Jurkat, Clone E6-1 (cell line): ENCODE measurements at places on chromosomes 4 and X.

DNA sequence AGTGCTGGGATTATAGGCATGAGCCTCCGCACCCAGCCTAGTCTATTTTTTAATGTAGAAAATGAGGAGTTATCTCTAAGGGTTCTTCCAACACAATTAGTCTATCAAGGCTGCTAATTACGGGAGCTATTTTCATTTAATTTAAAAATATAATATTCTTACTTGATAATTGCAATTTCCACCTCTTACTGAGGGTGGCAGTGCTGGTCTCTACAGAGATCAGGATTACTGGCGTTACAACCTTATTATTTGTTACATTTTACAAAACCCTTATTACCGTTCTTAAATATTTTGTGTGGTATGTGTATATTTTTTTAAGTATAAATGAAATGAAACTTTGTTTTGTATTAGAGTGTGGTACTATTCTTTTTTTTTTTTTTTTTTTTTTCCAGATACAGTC, 17.6 kb upstream of the GK start:
- DNase-seq, result no peak

- DNase-seq, result no peak
These were observed 24.2 kb upstream of the IRF2 start for GRCh38 chr4:184498598-184498997.

DNA sequence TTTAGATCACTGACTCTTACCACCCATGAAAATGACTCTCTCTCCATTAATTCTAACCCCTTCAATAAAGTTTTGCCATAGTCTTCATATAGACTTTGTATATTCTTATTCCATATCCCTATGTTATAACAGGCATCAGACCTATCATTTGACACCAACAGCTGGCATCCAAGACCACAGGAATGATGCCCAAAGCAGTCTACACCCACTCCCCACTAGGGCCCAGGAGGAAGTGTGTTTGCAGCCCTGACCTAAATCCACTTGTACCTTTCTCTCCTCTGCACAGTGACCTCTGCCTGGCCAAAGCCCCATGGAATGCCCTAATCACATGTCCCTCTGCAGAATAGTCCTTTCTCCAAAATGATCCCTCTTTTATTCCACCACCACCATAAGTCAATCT, 219.2 kb downstream of the CBR4 start:
- DNase-seq, result no peak

- DNase-seq, result no peak
These were observed 1743.0 kb upstream of the TENM3 start for GRCh38 chr4:180500154-180500553.

DNA sequence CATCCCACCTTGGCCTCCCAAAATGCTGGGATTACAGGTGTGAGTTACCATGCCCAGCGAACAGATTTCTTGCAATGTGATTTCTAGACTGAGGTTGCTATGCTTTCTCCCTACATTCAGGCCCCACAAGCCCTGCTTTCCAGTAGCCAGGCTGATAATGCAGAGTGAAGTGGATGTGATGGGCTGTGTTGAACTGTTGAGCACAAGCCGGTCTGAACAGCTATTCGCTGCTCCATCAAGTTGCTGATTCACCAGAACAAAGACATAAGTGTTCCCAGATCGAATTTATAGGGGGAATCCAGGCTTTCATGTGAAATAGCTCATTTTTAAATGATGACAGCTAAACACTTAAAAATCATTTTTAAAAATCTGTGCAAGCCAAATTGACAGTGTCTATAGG, 8.0 kb downstream of the NIPAL1 start:
- no peak for DNase-seq

GRCh38 chrX:14801136-14801535, 71.7 kb downstream of the FANCB start:
- no peak for DNase-seq

DNA sequence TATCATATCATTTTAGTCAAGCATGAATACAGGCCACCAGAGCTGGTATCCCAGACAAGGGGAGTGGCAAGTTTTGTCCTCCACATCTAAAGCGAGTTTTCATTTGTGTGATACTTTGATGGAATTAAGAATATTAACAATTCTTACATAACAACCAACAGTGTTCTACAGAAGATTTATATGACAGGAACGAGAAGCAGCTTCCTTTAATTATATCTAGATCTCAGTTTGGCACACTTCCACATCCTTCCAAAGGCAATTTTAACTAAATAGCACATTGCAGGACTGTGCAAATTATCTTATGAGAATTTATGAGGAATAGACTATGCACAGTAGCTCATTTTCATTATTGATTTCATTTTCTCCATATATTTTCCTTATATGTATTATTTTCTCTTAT, 121.2 kb upstream of the GUCY1A1 start:
- DNase-seq, result no peak

GRCh38 chr4:165398570-165398969, 19.8 kb downstream of the CPE start:
- DNase-seq, result peak; percentile 51

- no peak for DNase-seq
These were observed 114.7 kb downstream of the MID1 start for GRCh38 chrX:10505726-10506125.

GRCh38 chr4:76722838-76723237, 175.1 kb downstream of the SOWAHB start:
- DNase-seq, result no peak

- DNase-seq, result peak; percentile 68
These were observed 4.3 kb upstream of the TSPAN5 start for GRCh38 chr4:98662626-98663225.

GRCh38 chr4:143455211-143455610, 58.3 kb upstream of the SMARCA5 start:
- DNase-seq, result no peak

- DNase-seq, result no peak
These were observed at the start of gene SLC49A3 for GRCh38 chr4:688854-689681. Gene SLC49A3 (minus strand): TSS chr4:689151. CDS start chr4:689127, 24 bp downstream.

DNA sequence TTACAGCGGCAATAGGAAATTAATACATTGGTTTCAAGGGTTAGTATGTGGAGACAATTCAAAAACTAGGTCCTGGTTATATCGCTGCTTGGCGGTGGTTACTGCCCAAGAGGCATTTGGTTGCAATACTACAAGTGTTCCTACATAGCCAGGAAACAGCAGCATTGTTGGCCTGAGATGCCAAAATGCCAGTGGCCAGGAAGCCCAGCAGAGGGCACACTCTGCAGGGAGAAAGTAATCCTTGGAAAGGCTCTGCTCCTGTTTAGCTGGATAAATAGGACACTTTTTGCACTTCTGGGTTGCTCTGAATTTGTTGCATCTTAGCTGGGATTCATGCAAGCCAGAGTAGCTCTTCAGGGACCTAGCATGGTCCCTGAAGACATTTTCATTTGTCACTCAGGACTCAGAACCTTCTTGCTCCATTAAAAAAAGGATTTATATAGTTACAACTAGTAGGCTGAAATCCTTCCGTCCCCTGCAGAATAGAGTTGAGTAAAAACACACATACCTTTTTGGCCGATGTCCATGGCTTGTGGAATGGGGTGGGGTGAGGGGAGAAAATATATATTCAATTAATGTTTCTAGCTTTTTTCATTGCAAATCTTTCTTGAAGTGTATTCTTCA, 8.1 kb upstream of the GPR119 start:
- peak; percentile 7 for DNase-seq

GRCh38 chr4:119731146-119731742, 102.6 kb upstream of the PDE5A start:
- no peak for DNase-seq

GRCh38 chr4:114911111-114911510, 202.3 kb downstream of the NDST4 start:
- no peak for DNase-seq

DNA sequence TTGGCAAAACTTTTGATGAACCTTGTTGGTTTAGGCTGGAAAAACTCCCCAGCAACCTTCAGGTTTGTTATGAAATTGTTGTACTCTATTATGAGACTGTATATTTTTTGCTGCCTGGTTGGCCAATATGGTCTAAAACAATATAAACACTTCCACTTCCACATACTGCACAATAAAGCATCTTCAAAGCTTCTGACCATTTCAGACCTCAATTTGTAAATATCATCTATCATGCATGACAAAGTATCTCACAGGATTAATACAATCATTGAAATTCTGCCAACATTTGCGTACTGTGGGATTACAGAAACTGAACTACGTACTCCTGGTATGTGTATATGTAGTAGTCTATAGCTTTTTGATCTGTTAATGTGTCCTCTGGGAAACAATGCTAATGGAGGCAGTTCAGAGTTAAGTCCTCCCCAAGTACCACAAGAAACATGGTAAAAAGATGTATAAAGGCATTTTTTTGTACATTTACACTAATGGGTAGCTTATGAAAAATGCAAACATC, 40.4 kb downstream of the GPC4 start:
- DNase-seq, result no peak

DNA sequence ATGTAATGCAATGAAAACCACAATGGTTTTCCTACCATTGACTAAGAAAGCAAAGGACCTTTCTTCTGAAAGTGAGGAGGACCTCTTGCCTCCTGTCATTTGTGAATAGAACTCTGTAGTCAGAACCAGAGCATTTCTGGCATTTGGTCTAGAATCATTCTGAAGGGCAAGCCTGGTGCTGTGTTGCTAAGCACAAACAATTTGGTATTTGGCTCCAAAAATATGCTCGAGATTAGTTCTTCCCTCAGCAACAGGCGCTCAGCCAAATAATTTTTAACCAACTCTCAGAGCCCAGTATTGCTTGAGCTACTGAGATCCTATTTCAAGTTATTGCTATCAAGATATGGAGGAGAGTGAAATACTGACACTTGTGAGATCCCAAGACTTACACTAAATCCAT, 71.0 kb downstream of the SNCA start:
- DNase-seq, result no peak

- DNase-seq, result no peak
These were observed 22.8 kb upstream of the CYBB start for GRCh38 chrX:37757082-37757481.

DNA sequence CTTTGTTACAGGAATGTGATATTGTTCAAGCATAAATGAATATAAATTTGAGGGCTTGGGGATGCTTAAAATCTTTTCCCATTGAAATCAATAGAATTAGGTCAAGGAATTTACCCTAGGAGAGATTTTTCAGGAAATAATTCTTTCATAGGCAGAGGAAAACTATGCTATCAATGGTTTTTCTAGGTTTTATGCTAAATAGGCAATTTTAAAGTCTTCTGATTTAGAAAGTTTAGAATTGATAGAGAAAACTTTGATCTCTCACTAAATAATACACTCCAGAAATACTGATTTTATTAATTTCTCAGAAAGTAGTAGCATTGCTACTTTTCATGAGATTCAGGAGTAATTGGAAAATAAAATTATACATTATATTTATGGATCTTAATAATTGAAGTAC, 36.5 kb upstream of the GNRHR start:
- no peak for DNase-seq

DNA sequence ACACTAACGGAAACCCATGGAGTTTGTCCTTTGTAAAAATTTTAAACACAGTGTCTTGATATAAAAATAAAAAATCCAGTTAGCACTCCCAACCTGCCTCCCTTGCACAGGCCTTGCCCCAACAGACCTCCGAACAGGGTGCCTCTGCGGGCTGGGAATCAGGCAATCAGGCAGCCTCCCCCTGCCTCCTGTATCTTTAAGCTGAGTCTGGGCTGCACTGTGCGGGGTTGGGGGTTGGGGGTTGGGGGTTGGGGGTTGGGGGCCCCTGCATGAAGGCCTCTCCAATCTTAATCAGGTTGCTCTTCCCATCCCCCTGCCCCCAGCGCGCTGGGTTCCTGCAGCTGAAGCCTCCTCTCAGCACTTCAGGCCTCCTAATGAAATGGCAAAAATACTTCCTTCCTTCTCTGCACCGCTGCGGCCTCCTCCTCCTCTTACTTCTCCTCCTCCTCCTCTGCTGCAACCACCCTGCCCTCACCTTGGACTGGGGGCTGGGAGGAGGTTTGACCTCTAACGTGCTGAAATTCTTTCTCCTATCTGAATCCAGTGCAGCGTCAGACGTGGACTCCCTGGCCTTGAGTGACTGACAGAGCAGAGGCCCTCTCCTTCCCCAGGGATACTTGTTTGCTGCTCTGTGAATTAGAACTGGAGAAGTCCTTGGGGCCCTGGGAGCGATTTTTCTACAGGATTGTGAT, 26.6 kb downstream of the NLGN3 start:
- no peak for DNase-seq

DNA sequence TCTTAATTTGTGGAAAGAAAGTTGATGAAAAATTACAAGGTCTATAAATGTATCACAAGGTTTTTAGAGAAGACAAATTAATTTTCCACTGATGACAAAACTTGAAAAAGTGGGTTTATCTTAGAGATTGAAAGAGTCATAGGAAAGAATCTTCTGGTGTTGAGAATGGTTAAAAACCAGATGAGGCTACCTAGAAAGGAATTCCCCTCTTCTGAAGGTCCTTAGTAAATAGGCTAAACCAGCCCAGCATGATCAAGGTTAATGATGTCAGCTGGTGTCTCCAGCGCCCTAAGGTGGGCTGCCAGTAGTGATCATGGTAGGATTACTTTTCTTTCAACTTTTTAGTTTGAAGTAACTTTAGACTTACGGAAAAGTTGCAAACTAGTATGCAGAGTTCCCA, 71.8 kb upstream of the PGRMC2 start:
- no peak for DNase-seq

GRCh38 chr4:108193886-108194672, 25.3 kb upstream of the LEF1 start:
- DNase-seq, result no peak

GRCh38 chr4:165740911-165741310, 132.1 kb upstream of the TLL1 start:
- no peak for DNase-seq

DNA sequence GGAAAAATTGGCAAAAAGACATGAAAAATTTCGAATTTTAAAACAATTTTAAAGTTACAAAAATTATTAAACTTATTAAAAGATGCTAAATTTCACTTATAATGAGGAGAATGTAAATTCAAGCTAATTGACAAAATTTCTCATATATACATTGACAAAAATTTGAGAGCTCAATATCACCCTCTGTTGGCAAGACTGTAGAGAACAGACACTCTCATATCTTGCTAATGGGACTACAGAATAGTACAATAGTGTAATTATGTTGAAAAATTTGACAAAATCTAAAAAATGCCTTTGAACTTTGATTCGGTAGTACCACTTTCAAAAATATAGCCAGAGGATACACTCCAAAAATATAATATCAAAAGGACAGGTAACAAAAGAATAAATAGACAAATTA, 29.8 kb downstream of the DCAF8L2 start:
- no peak for DNase-seq

DNA sequence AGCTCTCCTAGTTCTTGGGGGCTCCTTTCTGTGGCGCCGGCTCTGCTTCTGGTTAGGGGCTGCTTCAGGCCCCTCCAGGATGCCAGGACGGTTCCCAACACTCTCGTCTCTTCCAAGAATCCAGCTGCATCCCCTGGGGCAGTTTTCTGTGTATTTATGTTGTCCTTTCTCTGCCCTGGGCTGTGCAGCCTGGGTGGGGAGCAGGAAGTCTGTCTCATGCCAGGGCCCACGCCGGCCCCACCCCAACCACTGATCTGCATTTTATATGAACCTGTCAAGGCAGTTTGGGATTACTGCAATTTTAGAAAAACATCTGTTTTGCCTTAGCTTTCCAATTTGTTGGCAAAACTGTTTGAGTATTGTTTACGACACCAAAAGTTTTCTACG, 14.6 kb downstream of the CTBP1 start:
- DNase-seq, result no peak

- DNase-seq, result no peak
These were observed 22.0 kb downstream of the FLNA start for GRCh38 chrX:154352466-154352865.

GRCh38 chr4:37629713-37630112, 56.5 kb downstream of the RELL1 start:
- no peak for DNase-seq
